Activated T-cell treated with anti-CD3 and anti-CD28 coated beads, Interleukin-2, amount 50 U/mL, for 48 hours (primary cell): ENCODE measurements at places on chromosomes 6 and 20.

DNA sequence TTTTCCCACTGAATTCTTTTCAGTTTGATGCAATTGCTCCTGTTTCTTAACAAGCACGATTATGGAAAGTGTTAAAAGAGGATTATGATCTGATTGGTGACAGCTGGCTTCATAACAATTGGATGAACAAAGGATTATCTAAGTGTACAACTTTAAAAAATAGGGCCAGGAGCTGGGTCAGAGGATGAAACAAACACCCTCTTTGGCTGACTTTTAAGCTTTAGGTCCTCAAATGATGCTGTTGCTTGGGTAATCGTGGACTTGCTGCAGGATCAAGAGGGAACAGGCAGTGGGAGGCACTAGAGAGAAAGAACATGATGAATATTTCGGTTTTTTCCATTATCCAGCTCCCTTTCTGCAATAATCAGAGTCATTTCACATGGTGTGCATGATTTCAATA, 35.5 kb upstream of the TMX4 start:
- no peak for DNase-seq

DNA sequence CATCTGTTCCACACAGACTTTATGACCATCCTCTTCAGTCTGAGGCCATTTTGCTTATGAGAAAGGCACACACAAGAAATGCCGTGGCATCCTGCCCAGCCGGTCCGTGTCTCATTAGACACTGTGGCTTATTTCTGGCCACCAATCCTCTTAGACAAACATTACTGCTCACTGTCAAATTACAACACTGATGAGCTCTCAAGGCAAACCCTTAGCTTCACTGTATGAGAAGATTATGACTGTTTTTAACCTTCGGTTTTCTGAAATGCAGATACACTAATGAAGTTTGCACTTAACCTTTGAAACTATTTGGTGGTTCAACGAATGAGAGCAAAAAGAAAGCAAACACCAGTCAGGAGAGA, 50.5 kb upstream of the DST start:
- no peak for DNase-seq

DNA sequence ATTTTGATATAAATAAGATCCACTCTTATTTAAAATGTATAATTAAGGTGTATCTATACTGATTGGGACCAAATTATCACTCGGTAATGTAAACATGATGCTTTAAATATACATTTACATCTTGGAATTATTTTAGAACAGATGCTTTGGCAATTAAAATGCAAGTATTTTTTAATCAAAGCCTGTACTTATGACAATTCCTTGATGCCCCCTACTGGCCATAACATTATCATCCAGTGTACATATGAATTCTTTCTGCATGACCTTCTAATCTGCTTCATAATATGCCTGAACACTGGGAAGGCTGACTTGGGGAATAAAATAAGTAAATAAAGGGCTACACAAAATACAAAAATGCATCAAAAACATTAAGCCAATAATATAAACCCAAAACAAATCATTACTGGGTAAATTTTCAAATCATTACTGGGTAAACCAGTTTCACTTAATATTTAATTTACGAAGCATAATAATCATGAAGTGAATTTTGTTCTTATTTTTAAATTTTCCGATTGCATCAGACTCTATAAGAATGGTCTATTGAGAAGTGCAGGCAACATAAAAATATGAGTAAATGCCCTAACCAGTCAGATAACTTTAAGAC, 65.1 kb downstream of the CGA start:
- no peak for DNase-seq

- no peak for DNase-seq
These were observed 336.0 kb downstream of the SYNE1 start for GRCh38 chr6:152301021-152301764.

DNA sequence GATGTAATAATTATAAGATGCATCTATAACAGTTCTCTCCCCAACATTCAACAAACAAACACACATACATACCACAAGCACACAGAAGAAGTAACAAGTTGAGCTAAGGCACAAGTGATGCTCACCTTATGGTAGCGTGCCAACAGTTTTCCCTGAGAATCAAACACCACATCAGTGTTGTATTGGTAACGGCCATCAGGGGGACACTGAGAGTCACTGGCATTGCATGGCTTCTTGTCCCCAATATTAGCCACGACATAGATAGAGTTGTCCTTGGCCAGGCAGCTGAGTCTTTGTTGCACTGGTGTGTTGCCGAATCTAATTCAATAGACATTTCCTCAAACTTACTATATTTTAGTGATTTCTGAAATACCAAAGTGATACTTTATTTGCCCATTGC, 14.8 kb upstream of the VNN1 start:
- DNase-seq, result no peak

DNA sequence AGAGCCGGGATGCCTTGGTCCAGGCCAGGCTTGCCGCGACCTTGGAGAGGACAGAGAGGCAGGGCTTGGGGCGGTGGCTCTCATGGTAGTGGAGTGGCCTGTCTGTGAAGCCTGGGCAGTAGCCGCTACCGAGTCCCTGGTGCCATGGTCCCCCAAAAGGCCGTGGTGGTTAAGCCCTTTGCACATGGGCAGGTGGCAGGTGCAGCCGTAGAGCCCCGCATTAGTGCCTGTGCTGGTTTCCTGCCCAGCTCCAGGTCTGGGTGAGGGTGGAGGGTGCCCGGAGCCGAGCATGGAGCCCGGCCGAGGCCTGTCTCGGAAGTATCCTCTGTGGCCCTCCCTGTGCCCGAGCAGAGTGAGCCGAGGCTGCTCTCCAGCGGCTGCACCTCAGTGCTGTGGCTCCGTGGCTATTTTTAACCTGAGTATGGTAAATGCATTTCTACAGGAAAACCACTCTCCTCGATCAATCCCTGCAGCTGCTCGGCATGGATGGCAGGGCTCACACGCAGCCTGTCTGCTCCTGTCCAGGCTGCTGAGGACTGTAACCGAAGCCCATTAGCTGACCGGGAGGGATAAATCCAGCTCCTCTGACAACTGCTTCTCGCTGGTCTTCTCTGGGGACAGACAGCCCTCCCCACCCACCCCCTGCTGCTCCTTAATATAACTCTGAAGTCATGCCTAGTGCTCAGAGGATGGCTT, 36.3 kb upstream of the GATA5 start:
- DNase-seq, result no peak

- DNase-seq, result no peak
These were observed 9.5 kb upstream of the ATRN start for GRCh38 chr20:3461211-3461771.
